NCI-H524 treated with DMSO at 0.1 percent for 48 hours (cell line): ENCODE measurements at places on chromosomes 2 and 18.

GRCh38 chr2:3626118-3626811 lies 31.4 kb downstream of the COLEC11 start:
- no peak for DNase-seq

- no peak for DNase-seq
Measured at GRCh38 chr2:47056868-47057686, 98.0 kb downstream of the STPG4 start.

DNA sequence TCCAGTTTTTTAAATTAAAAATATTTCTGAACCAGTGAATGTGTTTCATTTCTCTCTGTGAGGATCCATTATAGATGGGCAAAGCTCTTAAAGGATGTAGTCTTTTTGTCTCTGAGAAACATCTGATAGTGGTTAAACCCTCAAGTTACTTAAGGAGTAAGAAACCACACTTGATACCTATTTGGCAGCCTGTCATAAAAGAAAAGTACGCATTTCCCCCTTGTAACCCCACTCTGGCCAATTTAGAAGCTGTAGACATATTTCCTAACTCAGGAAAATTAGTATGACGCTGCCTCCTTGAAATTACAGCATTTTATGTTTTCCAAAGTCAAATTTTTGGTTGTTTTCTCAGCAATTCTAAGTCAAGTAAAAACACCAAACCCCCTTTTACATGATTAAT lies 2.0 kb downstream of the STAT4 start:
- no peak for DNase-seq

DNA sequence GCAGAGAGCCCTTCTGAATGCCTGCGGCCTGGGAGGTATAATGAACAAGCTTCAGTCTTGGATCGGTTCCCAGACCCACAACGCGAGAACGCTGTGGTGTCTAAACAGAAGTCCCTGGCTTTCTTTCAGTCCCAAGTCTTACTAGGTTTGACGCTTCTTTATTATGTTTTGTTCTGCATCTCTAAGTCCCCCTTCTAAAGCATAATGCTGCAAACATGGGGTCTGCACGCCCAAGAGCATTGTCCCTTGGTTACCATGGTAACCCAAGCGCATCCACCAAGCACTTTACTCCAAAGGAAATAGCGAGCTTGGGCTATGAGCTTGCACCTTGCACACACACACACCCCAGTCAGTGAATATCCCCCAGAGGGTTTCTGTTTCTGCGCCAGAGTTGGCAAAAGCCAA lies 193.7 kb downstream of the INO80D start:
- DNase-seq: no peak

DNA sequence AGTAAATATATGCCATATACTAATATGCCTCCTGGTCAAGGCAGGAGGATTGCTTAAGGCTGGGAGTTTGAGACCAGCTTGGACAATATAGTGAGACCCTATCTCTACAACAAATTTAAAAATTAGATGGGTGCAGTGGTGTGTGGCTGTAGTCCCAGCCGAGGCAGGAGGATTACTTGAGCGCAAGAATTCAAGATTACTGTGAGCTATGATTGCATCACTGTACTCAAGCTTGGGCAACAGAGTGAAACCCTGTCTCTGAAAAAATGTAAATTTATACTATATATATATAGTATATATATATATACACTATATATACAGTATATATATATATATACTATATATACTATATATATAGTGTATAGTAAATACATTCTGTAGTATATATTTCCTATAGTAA lies 30.0 kb upstream of the NPC1 start:
- no peak for DNase-seq

DNA sequence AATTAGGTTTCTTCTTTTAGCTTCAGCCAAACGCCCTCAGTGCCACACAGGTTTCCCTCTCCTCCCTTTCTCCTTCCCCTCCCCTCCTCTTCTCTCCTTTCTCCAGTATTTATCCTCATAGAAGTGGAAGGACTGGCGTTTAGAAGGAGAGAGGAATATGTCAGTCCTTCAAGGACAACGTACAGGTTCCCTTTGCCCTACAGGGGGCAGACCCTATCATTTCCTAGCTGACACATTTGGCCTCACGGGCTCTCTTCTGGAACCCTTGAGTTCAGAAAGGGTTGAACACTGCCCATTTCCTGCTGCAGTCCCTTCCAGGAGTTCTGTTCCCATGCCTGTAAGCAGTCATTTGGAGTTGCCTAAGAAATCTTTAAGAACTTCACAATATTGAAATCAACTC lies 46.1 kb downstream of the CDCA7 start:
- peak; percentile 14 for DNase-seq

DNA sequence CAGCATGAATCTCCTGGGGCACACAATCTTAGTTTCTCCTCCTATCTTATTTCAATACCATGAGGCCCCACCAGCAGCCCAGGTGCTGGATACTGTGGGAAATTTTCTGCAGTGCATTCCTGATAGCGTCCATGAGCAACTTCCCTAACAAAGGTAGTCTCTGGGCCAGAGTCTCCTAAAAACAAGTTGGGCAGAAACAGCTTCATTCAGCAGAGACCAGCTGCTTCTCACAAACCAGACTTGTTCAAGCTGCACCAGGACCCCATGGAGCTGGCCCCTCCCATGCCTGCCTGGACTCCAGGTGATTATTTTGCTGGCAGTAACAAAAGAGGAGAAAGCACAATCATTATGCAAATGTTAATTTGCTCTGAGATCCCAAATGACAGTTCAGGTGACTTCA lies 31.4 kb downstream of the MYO5B start:
- DNase-seq: no peak

- no peak for DNase-seq
Measured at GRCh38 chr2:37020887-37021796, 54.8 kb upstream of the STRN start.

DNA sequence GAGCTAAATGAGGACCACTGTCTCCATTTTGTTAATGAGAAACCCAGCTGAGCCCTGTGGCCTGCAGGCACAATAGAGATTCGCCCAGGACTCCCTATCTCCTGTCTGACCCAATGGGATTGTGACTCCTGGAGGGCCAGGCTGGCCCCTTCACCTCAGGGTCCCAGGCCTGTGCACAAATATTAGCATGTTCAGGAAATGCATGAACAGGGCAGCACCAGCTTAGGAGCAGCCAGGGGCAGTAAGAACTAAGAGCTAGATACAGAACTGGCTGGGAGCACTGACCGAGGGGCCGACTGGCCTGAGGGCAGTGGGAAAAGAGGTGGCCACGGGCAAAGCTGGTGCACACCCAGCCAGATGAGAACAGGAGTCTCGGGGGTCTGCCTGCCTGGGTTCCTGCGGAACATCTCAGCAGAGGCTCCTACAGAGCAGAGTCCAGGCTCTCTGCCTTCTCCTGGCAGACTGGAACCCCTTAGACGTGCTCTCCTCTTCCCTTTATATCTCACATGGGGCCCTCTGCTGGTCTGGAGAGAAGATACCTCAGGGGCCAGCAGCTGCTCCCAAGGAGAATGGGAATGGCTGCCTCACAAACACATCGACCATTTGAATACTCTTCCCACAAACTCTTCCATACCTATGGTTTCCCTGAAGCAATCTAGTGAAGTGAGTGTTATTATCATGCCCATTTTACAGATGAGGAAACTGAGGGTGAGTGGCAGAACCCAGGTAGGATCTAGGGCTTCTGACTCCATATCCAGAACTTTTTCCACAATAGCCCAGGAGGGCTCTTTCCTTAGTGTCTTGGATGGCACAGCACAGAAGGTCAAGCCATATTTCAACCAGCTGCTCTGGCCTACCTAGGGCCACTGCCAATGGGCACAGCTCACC lies 77.6 kb upstream of the OTOF start:
- no peak for DNase-seq

DNA sequence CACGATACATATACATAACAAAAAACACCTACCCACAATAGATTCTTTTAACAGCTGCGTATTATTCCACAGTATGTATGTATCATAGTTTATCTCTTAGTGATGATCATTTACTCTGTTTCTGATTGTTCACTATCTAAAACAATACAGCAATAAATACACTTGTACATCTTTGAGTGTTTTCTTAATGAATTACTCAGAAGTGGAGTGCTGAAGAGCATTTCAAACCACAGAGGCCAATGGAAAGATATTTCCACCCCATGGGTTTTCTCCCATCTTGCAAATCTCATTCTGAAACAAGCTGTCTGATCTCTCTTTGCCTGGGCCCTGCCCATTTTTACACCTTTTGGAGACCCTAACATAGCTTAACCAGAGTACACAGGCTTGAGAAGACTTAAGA lies 113.8 kb upstream of the KLF7 start:
- no peak for DNase-seq

- no peak for DNase-seq
Measured at GRCh38 chr2:215979620-215980019, 33.7 kb downstream of the MREG start.
